ENCODE measurements at places on chromosomes 4 and X.

- DNase-seq: no peak
Observed at GRCh38 chrX:149222040-149222439, 283.1 kb downstream of the IDS start.

DNA sequence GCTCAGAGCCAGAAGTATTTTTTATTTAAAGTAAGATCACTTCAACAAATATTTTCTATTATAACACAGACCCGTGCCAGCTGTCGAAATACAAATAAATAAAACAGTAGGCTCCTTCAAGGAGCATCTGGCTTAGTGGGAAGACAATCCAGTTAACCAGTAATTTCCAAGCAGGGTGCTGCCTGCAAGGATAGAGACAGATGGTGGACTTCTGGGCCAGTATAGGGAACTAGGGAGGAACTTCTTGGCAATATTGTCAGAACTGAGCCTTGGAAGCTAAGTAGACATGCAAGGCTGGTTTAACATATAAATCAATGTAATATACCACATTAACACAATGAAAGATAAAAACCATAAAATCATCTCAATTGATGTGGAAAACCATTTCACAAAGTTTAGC, 17.0 kb upstream of the MTMR1 start:
- DNase-seq: no peak

DNA sequence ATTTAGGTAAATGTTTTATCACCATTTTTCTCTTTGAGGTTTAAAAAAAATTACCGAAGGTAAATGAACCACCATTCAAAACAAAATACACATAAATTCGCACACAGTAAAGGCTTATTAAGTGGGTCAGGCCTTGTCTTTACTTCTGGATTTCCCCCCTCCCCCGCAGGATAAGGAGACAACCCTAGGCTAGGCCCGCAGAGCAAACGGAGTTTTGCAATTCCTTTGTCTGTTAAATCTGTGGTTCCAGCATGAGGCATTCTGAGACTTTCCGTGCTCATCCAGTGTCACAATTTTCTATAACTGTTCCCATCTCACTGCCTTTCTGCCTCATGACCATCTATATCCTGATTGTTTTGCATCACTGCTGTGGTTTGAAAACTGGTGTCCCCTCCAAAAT, 307.4 kb downstream of the DCHS2 start:
- DNase-seq: no peak

GRCh38 chrX:47864300-47864699, 27.6 kb downstream of the ZNF81 start:
- no peak for DNase-seq

All from NCI-H446 (cell line).